Choroid plexus epithelial cell (primary cell): ENCODE measurements at places on chromosomes 5 and 9.
A peak's percentile ranks its signal among the peaks of the same experiment; 100 is the strongest.

- peak; percentile 47 for DNase-seq
Measured at GRCh38 chr5:97096191-97096590, 46.2 kb downstream of the LIX1 start.

- peak; percentile 97 for DNase-seq
Measured at GRCh38 chr5:97838214-97838613, 655.2 kb upstream of the RIOK2 start.

GRCh38 chr9:131731644-131732043 lies 8.2 kb downstream of the RAPGEF1 start:
- no peak for DNase-seq

DNA sequence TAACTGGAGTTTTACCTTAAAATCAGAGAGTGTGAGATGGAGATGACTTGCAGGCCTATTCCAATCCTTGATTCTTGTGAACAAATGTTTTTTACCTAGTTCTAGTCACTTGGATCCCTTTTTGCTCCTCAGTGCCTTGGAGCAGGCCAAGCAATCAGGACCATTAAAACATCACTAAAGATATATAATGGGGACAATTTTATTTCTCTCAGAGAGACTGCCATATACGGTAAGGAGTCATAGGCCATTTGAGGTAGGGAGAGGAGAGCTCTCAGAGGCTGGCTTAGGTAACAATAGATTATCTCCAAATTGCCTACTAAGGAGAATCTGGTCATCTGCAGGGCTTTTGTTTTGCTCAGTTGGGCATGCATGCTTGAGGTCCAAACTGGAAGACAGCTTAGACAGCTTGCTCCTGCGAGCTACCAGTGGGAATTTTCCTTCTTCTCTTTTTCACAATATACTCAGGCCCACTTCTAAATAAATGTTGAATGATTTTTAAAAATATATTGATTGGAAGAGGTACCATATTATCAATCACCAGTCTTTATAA lies 44.0 kb downstream of the FREM1 start:
- no peak for DNase-seq

DNA sequence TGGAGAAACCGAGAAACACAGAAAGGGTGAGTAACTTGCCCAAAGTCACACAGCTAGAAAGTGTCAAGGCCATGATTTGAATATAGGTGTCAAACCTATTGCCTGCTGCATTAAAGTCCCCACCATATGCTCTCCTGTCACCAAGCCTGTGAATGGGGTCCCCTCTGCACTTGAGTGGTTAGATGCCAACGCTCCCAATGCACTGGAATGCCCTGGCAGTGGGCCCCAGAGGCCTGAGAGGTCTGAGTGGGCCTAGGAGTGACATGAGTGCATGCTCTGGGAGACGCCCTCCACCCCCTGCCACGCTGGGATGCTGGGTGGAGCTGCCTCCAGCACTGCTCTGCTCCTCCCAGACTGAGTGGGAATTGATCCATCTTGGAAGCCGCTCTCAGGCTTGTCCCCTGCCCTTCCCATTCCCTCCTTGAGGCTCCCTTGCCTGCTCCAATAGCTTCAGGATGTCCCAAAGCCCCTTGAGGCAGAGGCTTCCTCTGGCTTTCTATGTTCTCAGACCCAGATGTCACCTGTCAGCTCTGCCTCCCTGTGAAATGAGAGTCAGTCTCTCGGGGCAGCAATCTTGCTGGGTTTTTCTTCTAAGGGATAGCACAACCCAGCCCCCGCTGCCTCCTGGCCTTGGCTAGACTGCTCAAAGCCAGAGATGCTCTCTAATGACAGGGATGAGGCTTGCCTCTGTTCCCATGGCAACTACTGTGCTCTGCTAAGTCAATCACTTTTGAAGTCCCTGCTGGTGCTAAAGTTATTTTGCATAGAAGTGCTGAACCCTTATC lies 6.6 kb upstream of the ARSI start:
- no peak for DNase-seq

- no peak for DNase-seq
Measured at GRCh38 chr9:96719921-96720320, 58.0 kb downstream of the ZNF510 start.

DNA sequence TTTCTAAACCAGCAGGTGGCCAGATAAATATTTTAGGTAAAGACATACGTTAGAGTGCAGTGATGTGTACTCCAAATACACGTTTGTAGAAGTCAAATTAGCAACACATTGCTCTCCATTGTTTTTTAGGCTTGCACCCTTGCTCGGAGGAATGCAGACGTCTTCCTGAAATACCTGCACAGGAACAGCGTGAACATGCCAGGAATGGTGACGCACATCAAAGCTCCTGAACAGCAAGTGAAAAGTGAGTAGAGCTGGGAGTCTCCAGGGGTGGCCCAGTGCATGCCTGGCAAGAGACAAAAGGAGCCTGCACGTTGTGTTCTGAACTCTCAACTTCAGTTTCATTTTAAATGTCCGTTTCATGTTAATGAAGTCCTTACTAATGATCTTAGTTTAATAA lies 207.5 kb upstream of the OTULINL start:
- peak; percentile 31 for DNase-seq

GRCh38 chr9:14097666-14098415 lies 216.1 kb downstream of the NFIB start:
- peak; percentile 59 for DNase-seq

- no peak for DNase-seq
Measured at GRCh38 chr5:132368186-132368585, 1.3 kb upstream of the SLC22A5 start.

DNA sequence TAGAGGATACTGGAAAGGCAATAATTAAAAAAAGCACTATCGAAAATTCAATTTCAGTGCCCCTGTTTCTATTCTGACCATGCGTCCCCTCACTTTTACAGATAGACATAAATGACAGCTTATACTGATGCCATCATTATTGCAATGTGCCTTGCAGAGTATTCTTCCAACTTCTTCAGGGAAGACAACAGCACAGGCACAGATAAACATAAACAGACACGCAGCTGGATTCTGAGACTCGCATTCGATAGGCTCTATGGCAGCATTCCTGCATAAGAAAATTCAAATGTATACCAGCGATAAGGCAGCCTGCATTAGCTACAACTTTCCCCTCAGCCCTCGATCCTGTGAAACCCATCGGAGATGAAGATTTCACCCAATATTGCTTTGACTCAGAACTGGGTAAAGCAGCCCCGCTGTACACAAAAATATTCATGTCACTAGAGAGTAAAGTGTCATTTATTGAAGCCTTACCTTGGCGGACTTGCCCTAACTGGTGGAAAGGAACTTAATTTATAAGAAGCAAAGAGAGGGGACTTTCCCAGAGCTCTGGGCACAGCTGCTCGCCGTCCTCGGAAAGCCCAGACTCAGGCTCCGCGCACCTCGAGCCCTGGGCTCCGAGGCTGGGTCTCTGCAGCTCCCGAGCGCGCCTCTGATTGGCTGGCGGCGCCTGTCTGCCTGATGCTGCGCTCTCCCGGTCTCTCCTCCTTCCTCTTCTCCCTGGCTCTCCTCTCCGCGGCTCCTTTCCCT lies at the start of gene CDH18:
CDH18 (minus strand) TSS at position 589 of the 750 bp plus-strand sequence. CDS start 149,214 bp downstream, outside the sequence.
- DNase-seq = peak; percentile 39

GRCh38 chr5:88924330-88924657 lies 41.3 kb upstream of the MEF2C start:
- no peak for DNase-seq

DNA sequence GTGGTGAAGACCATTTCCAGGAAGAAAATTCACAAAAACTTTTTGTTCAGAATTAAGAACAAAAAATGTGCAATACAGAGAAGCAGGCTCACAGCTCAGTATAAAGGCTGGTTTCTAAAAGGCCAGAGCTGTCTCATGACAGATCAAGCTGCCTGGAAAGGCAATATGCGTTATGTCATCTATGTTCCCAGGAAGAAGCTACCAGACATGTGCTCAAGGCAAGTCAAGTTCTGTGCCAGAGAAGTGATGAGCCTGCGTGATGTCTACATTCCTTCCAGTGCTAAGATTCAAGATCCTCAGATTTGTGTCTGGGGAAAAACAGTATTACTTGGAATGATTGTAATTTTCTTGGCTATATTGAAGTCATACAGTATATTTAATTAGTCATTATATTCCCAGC lies 104.3 kb downstream of the PDE4D start:
- DNase-seq = peak; percentile 86

- peak; percentile 38 for DNase-seq
Measured at GRCh38 chr9:123687246-123687751, 242.6 kb downstream of the DENND1A start.

- DNase-seq = peak; percentile 7
Measured at GRCh38 chr5:110115503-110115902, 425.8 kb downstream of the MAN2A1 start.

DNA sequence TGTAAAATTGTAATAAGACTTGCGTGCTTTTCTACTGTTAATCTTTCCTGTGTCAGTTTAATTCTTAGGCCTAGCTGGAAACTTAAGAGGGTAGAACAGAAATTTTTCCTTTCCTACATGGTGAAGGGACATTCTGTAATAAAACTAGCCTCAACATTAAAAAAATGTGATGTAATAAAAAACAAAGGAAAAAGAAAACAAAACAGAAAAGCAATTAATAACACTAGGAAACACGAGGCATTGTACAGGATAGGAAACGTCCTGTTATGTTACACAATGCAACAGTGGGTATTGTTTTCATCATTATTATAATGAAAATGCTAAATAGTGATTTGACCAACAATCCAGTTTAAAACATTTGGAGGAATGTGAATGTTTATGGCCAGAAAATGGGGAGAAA lies 47.8 kb downstream of the FXN start:
- no peak for DNase-seq

DNA sequence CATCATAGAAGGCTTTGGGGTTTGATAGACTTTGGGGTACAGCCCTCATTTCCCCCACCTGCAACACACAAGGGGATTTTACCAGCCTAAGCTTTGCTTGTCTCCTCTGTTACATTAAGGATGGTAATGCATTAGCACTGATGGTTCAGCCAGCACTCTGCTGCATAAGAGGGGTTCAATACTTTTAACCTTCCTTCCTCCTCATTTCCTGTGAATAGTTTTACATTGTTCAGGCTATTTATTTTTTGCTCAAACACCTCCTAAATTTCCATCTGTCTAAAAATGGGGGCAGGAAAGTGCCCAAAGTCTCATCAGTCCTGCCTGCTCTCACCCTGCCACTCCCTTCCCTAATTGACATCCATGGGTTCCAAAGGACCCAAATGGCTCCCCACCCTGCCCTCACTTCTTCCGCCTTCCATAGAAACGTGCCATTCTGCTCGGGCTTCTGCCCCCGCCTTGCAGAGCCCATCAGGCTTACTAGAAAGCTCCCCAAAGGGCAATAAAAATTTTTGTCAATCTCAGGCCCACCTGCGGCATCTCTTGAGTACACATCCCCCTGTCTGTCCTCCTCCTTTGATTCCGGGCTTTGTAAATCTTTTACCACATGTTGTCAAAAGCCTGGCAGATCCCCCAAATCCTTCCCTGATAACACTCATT lies 239.5 kb upstream of the SLC24A2 start:
- no peak for DNase-seq

GRCh38 chr9:116817762-116818161 lies 130.7 kb downstream of the TRIM32 start:
- DNase-seq = no peak

DNA sequence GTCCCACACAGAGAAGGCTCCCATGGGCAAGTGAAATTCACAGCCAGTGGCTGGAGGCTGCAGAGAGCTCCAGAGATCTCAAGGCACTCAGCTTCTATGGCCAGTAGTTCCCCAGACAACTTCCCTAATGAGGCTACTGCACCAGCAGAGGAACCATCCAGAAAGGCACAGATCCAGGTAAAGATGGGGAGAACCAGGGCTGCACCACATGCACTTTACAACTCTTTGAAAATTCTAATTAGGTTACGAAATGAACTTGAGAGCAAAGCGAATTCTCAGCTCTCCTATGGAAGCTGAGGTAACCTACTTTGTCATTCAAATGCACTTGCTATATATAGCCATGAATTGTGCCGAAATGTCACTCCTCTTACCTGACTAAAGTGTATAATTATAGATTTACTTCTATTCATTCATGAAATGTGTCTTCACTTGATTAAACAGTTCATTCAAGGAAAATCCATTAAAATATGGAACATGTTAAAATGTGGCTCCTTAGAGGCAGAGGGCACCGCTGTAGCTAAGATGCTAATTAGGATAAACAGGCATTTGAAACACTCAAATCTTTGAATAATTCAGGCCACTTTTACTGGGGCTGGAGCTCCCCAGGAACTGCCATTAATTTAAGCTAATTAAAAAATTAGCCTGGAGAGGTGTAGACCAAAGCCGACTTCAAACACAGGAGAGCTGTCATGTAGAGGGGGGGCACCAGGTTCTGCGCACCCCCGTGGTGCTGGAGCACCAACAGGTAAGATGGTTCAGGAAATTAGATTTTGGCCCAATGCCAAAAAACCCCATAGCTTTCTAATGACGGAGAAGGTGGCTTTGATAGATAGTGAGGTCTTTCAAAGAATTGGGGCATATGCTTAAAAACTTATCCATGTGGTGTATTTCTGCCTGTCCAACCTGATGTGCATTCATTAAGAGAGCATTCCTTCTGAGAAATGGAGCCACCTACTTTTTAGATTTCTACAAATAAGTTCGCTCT lies 204.1 kb downstream of the GABBR2 start:
- DNase-seq = no peak

GRCh38 chr5:120576588-120576987 lies 112.5 kb downstream of the PRR16 start:
- no peak for DNase-seq

- no peak for DNase-seq
Measured at GRCh38 chr9:86116425-86116824, 17.1 kb upstream of the GOLM1 start.

DNA sequence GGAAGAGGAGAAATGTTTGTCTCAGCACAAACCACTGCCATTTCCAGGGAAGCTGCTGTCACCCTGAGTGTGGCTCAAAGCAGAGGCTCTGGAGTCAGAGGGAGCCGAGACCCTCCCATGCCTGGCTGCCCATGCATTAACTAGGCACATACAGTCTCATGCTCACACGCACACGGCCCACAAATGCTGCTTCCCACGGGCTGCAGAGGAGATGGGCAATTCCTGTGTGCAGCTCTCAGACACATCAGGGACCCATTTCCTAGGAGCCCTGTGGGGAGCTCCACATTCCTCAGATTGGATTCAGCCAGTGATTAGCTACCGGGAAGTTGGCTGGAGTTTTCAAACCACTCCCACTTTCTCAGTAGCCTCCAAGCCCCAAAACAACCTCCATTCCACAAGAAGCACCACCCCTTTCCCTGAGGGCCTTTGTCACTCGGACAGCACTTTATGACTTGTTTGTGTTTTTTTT lies 9.1 kb upstream of the PTGES start:
- peak; percentile 83 for DNase-seq

- peak; percentile 72 for DNase-seq
Measured at GRCh38 chr5:159184236-159184635, 25.1 kb downstream of the RNF145 start.
